ENCODE measurements at places on chromosomes 5 and 9.

DNA sequence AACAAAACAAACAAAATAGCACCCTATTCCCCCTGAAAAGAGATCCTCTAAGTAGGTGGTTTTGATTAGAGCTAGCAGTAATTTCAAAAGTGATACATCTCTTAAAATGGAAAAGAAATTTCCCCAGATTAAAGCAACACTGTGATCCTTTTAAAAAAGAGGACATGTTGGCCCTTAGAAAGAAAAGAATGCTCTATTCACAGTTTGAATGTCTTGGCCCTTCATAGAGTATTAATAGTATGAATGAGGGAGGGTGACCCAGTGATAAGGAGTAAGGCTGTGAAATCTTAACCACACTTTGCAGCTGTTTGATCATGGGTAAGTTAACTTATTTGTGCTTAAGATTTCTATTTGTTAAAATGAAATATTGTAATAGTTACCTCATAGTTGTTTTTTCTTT is 467.7 kb upstream of the MEF2C start:
- no peak for DNase-seq

GRCh38 chr9:130104491-130105193 is 50.9 kb downstream of the GPR107 start:
- DNase-seq, result no peak

DNA sequence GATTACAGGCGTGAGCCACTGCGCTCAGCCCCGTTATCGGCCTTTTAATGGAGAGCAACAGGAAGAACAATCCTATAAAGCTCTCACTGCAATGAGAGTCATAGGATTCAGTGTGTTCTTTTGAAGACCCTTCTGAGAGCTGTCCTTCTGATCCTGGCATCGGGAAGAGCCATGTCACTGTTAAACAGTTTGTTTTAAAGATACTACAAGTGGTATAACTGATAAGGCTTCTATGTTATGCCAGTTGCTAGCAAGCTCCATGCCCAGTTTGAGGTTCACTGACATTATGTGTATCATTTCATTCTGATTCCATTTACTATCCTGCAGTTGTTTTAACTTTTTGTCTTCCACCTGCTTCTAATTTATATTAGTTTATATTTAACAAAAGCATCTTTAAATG is 55.8 kb downstream of the GNAQ start:
- DNase-seq, result no peak

DNA sequence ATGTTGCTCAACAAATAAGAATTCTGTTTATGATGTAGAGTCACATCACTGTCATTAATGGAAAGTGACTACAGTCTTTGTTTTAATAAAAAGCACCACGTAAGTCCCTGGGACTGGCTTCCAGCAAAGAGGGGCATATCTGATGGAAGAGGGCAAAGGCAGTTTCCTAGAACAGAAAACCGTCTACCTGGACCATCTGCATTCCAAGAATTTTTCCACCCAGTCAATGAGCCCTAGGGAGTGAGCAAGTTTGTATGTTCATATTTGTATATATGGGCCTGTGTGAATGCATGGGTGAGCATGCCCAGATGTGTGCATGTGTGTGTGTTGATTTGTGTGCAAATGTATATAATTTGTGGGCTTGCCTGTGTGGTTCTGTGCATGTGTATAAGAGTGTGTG is 156.8 kb upstream of the SEMA6A start:
- no peak for DNase-seq

All from naive thymus-derived CD4-positive, alpha-beta T cell (primary cell).